DMS79 (cell line): ENCODE measurements at places on chromosomes 7 and 10.

- no peak for DNase-seq
Observed at GRCh38 chr10:14681802-14682201, 92.9 kb downstream of the FAM107B start.

DNA sequence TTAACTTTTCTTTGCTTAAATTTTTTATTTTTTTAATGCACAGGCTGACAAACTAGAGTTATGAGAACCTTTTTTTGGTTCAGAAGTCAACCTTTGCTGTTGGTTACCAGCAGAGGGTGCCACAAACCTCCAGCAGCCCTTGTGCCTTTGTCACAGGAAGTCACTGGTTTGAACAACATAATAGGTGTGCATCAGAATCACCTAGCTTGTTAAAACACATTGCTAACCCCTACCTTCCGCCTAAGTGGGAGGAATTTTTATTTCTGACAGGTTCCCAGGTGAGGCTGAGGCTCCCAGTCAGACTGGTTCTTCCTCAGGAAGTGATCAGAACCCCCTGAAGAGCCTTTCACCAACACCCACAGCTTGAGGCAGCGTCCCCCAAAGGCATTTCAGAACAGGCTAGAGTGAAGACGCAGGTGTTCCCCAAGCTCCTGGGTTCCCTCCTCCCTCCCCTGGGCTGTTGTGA, 22.6 kb upstream of the VDAC2 start:
- DNase-seq = no peak

- DNase-seq = no peak
Observed at GRCh38 chr10:124003070-124003419, 90.4 kb downstream of the CHST15 start.

DNA sequence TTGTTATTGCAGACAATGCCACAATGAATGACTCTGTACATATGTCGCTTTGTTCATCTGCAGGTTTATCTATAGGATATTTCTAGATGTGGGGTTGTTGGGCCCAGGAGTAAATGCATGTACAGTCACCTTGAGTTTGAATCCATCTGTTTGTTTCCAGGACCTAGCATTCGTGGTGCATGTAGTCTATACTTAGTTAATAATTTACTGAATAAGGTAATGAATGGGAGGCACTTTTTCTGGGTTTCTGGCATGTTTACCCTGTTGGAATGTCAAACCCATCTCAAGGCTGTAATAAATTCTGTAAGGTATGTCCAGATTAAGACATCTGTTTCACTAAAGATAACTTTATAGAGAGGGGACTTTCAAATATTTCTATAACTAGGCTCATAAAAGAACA, 23.5 kb downstream of the HECTD2 start:
- DNase-seq = no peak

DNA sequence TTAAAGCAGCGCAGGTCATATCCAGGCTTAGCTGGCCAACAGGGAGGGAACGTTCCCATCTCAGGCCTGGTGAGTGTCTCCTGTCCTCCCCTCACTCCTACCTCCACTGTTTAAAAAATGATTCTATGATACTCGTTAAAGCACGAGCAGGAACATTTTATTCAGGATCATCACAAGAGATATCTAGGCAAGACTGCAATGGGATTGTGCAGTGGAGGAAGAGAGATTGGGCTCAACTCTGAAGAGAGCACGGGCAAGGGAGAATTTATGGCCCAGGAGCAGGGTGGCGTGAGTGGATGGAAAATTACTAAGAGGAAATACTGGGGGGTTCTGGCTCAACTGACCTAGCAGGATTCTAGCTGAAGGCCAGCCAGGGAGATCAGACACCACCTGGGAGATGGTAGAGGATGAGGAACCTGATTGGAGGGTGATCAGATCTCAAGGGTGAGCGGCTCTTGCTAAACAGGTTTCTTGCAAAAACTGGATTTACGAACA, 9.0 kb upstream of the HSPB1 start:
- DNase-seq = no peak

DNA sequence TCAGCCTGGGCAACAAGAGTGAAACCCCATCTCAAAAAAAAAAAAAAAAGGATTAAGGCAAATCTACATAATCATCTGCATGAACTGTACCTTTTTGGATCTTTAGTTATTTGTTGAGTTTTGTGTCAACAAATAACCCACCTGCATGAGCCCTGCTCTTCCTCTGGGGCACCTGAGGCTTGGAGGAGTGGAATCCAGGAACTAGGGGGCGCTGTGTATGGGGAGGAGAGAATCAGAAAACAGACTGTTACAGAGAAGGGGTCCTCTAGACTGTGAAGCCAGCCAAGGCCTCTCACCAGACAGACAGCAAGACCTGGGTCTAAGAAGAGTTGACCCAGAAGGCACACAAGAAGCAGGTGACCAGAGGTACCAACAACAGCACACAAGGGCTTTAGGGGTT, 682.8 kb upstream of the NRP1 start:
- DNase-seq = no peak

DNA sequence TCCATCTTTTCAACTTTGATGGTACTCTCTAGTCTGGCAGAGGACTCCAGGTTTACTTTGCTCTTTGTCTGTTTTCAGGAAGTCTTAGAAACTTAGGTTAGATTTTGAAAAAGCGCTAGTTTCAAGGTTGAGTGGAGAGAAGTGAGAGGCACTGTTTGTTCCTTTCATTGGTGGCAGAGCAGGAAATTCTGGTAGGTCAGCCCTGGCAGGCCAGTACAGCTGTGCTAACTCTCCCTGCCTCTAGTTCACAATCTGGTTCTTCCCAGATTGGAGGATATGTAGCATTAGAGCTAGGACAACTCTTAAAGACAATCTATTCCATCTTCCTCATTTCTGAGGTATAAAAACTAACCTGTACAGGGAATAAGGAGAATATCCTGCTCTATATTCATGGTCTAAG, 160.9 kb upstream of the FZD1 start:
- DNase-seq = no peak

DNA sequence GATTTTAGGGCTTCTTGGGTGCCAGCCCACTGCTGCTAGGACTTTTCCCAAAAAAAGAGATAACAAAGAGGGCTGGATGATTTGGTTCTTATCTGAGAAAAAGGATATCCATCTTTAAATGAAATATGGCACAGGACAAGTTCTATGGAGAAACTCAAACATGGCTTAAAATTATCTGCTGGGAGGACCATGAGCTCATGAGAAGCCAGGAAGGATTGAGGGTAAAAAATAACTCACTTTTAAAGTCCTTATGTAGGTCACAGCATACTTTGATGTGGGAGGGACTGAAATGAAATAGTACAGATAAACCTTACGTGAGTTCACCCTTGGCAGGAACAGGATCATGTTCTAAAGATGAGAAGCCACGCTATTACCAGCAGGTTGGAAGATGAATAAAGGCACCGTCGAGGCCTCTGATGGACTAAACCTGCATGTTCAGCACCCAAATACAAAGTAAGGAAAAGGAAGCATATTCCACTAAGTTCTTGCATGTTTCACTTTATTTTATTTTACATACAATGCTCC, 369.2 kb upstream of the KLF6 start:
- no peak for DNase-seq

DNA sequence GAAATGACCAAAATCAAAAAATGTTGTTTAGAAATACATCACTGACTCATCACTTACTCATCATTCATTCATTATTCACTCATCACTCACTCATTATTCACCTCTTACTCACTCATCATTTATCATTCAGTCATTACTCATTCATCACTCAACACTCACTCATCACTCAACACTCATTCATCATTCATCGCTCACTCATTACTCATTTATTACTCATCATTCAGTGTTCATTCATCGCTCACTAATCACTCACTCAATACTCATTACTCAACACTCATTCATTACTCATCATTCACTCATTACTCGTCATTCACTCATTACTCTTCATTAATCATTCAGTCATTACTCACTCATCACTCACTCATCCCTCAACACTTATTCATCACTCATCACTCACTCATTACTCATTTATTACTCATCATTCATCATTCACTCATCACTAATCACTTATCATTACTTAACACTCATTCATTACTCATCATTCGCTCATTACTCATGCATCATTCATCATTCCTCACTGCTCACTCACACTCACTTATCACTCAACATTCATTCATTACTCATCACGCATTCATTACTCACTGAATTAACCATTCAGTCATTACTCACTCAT, 238.5 kb downstream of the ADARB2 start:
- no peak for DNase-seq

GRCh38 chr10:67550838-67551402, 145.1 kb downstream of the CTNNA3 start:
- no peak for DNase-seq

DNA sequence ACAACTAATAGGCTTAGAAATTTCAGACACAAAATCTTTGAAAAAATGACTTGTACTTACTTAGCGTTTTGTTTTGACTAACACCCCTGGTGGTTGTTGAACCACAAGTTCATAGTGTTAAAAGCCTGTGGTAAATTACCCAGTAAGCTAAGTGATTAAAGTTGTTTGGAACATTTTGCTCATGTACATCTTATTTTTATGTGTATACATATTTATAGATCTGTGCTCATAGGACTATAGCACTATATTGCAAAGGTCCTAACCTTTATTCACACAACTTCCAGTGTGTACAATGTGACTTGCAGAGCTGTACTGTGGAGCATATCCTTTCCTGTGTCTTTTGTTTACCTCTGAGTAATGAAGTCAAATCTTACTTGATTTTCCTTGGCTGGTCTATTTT, 79.6 kb downstream of the BMPR1A start:
- no peak for DNase-seq

DNA sequence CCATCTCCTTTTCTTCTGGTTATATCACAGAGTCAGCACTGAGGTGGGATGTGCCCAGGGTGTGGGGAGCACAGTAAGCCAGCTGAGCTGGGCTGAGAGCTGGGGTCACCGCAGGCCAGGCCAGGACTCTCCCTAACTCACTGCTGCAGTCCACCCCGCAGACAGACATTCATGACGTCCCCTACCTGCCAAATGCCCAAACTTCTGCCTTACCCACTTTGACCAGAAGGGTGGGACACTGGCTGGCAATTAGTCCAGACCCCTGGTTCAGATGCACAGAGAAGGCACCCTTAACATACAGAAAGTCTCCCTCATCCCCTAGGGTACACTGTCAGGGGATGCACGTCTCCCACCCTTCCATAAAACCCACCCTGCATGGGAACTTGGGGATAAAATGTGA, 2.1 kb downstream of the DRGX start:
- DNase-seq = no peak

GRCh38 chr10:92993699-92994272, 66.8 kb upstream of the CYP26C1 start:
- DNase-seq = no peak

GRCh38 chr10:93766918-93767317, 9.2 kb downstream of the LGI1 start:
- DNase-seq = no peak

DNA sequence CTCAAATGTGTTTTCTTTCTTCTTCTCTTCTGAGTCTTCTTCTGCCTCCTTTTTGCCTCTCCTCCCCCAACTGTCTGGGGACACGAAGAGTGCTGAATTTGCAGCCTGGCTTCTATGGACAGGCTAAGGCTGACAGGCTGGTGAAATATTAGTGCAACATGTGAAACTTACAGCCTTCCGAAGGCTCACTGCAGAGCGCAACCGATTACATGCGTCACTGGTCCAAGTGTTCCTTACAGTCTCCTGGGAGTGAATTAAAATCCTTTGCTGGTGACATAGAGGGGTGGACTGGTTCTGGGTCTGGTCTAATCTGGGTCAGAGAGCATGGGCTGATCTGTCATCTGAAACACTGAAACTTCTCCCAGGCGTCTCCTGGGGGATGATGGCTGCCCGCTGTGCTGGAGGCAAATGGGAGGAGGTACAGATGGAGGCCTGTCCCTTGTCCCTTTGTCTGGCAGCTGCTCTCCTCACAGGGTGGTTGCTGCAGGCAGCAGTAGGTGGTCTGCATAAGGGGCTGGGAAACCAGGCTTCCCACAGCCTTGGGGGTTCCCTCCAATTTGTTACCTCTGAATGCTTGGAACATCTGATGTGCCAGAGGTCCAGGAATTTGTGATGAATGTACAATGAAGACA, 143.8 kb upstream of the BMPER start:
- DNase-seq = no peak

GRCh38 chr10:110462166-110463095, 35.3 kb upstream of the DUSP5 start:
- DNase-seq = no peak

DNA sequence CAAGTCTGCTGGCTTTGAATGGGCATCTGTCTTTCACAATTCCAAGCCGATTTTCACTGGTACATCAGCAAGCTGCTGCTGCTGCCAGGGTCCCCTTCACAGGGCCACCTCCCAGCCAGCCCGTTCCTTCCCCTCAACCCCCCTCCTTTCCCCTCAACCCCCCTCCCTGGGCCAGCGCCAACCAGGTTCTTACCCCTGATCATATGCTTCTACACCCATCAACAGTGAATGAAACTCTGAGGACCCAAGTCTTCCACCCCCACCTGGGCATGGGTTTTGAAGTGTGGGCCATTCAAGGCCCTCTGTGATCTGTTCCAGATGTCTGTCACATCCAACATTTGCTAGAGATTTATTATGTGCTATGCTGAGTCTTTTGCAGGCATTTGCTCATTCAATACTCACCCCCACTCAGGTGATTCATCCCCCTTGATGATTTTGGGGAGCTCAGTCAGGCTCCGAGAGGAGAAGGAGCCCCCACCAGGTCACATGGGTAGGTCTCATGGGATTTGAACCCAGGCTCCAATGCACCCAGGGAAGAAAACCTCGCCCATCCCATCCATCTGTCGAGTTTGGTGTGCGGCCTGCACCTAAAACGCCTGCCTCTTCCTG, 52.7 kb upstream of the FOXK1 start:
- DNase-seq = no peak

DNA sequence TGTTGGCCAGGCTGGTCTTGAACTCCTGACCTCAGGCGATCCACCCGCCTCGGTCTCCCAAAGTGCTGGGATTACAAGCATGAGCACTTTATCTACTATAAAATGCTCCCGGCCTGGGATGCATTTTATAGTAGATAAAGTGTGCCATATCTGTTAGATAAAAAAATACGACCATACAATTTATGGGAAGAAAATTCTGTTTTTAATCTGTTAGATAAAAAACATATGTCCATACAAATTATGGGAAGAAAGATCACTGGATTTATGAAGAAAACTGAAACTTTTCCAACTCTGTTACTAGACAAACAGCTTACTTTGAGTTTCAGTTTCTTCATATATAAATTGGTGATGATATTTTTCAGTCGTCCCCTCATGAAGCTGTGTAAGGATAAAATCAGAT, 4.5 kb downstream of the TSPAN13 start:
- no peak for DNase-seq

GRCh38 chr7:149598721-149599308, 101.2 kb upstream of the ZNF746 start:
- no peak for DNase-seq

DNA sequence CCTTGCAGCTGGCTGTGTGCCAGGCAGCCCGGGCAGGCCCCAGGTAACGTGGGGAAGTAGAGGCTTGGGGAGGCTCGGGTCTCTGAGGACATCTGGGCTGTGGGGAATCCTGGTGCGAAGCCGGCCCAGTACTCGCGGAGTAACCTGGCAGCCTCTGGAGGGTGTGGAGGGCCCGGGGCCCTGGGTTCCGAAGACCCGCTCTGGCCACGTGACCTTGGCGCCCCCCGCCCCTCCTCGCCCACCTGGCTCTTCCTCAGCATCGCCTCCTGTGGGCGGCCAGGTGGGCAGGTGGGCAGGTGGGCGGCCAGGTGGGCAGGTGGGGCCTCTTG, 143.1 kb downstream of the WDR37 start:
- no peak for DNase-seq

GRCh38 chr7:111535142-111535870, 27.0 kb downstream of the IMMP2L start:
- DNase-seq = no peak
